T follicular helper cell (primary cell): ENCODE measurements at places on chromosomes 16 and 17.
A peak's percentile ranks its signal among the peaks of the same experiment; 100 is the strongest.

GRCh38 chr17:32664936-32665583 is 178.3 kb downstream of the CDK5R1 start:
- no peak for DNase-seq

DNA sequence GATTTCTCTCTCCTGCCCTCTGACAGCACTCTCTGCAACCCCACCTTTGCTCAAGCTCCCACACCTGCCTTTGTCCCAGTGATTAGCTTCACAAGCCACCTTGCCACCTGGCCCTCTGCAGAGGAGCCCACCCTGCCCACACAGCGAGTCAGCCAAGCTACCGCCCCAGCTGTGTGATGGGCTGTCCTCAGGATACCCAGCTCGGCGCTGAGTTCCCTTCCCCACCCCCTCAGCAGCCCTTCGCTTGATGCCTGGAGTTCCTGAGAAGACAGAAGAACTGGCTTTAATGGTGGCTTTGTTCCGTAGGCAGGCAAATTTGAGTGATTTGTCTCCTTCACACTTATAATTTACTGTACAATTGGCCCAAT is 266.4 kb downstream of the CBLN1 start:
- DNase-seq = no peak

DNA sequence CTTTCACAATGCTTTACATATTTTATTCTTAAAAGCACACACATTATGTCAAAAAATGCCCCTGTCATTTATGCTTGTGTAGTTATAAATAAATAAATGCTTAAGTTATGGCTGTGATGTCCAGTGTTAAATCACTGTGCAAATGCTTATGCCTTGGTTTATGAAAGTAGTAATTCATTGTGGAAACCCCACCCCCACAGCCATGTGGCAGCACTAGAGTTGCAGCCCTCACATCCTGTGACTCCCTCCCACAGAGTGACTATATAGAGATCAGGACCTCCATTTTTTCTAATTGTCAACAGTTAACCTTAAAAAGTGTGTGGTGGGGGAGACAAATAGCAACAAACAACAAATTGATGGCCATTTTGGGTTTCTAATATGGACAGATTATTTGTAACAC is 2.4 kb downstream of the SKAP1 start:
- peak; percentile 41 for DNase-seq

DNA sequence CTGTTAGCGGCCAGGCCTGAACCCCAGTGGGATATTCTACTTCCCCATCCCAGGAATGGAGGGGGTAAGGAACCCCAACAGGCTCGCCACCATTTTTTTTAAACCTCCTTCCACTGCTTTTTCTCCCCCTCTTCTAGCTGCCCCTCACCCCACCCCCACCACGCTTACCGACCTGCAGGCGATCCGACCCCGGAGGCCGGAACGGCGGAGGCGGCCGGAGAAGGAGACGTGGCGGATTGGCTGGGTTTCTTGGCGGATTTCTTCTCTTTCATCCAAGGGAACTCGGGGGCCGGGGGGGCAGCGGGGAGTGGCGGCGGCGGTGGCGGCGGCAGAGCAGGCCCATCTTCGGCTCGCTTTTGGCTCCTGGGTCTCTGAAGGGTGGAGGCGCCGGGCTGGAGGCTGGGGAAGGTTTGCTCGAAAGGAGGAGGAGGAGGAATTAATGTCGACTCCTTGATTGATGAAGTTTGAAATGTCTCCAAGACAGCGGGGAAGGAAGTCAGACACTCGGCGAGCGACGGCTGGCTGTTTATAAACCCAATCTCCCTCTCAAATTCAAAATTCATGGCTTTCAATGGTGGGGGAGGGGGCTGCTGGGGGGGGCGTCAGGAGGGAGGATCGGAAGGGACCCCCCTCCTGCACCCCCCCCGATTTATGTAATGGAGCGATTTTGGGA is 424 bp downstream of the HOXB2 start:
- DNase-seq = peak; percentile 45

DNA sequence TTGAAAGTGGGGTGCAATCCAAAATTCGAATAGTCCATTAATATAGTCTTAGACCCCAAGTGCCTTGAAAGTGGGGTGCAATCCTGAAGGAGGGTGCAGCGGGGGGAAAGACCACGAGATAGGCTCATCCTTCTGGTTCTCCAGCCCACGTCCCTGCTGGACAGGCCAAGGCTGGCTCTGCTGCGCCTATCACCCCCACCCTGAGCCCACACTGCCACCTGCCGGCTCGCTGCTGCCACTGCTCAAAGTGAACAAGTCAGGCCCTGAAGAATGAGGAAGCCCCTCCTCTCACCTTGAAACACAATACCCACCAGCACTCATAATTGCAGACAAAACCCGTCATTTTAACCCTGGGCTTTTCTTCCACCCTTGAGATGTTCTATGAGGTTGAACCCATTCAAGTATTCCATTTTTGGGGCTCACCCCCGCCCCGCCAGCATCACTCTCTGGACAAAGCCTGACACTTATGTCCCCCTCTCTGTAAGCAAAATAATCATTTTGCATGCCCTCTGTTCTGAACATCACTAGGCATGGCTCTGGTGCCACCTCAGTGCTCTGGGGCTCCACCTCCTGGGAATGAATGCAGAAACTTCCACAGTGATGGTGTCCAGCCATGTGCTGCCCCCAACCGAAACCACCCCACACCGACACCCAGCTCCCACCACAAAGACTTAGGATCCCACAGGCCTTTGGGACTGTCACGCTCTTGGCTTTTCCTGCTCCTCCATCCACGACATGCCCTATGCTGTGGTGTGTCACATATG is 56.8 kb downstream of the BEAN1 start:
- DNase-seq = peak; percentile 64

GRCh38 chr17:55452139-55452790 is 30.6 kb upstream of the MMD start:
- no peak for DNase-seq

GRCh38 chr17:66310528-66311148 is 8.2 kb downstream of the PRKCA start:
- no peak for DNase-seq

DNA sequence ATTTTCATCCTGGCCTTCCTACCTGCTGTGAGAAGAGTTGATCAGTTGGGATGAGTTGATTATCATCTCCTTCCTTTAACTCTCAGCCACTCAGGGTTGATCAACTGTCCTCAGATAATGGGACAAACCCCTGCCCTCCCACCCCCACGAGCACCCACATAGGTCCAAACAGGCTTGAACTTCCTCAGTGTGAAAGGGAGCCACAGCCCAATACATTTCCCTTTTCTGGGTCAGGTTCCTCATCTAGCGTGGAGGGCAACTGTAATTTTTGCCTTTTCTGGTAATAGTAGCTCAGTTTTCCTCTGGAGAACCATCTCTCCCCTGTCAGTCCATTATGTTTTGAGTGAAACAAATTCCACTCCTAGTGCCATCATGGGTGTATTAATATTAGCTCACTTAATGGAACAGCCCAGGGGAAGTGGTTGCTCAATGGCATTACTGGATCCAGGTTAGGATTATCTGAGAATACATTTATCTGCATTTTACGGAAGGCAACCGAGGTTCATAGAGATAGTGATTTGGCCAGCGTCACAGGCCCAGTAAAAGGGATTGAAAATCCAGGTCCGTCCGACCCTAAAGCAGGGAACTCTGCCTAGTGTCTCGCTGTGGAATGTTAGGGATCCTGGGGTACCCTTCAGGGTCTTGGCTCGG is 476 bp upstream of the LPCAT2 start:
- DNase-seq = no peak

DNA sequence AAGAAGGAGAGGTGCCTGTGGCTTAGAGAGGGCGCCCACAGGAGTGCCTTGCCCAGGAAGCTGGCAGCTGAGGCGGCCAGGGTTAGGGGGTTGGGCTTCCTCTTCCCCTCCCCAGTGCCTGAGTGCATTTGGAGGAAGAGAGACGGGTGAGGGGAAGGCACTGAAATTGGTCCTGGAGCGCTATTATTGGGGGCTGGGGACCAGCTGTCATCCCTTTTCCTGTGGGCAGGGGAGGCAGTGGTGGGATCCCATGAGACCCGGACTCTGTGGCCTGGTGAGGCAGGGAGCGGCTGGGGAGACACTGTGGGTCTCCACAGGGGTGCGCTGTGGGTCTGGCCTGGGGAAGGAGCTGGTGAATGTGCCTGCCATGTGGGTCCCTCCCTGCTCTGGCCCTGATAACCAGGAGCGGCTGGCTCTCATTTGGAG is 259.7 kb downstream of the SEC14L1 start:
- peak; percentile 66 for DNase-seq

DNA sequence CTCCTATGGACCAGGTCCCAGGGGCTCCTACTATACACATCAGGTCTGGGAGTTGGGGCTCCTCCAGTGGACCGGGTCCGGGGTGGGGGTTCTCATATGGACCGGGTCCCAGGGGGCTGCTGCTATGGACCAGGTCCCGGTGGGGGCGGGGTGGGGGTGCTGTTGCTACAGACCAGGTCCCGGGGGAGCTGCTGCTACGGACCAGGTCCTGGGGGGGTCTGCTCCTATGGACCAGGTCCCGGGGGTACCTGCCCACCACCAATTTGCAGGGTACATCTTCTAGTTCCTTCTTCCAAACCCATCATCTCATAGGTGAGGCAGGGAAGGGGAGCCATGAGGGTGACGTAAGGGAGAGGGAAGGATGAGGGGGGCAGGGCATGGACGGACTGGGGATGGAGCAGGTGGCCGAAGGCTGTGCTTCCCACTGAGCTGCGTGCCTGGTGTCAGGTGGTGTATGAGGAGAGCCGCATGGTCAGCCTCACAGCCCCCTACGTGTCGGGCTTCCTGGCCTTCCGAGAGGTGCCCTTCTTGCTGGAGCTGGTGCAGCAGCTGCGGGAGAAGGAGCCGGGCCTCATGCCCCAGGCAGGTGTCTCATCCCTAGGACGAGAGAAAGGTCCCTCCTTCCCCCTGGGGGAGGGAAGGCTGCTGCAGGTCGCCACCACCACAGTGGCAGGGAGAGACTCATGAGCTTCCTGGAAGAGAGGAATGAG is 6.6 kb downstream of the ENDOV start:
- DNase-seq = no peak

DNA sequence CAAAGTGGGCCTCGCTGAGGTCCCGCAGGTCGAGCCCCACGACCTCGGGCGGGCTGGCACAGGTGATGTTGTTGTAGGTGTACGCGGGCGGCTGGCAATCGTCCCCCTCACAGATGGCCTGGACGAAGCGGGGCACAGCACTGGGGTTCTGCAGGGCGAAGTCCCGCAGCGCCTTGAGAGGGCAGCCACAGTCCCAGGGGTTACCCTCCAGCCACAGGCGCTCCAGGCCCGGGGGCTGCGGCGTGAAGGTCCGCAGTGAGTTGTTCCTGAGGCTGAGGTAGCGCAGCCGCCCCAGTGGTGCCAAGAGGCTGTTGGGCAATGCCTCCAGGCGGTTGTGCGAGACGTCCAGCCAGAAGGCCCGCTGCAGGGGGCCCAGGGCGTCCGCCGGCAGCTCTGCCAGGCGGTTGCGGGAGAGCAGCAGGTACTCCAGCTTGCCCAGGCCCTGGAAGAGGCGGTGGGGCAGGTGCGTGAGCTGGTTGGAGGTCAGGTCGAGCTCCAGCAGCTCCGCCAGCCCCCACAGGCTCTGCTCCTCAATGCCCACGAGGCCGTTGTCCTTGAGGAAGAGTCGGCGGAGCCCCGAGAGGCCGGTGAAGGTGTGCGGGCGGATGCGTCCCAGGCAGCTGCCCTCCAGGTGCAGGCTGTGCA is 2.8 kb downstream of the IGFALS start:
- DNase-seq = no peak

GRCh38 chr17:68356520-68356919 is 65.2 kb downstream of the ARSG start:
- peak; percentile 53 for DNase-seq

DNA sequence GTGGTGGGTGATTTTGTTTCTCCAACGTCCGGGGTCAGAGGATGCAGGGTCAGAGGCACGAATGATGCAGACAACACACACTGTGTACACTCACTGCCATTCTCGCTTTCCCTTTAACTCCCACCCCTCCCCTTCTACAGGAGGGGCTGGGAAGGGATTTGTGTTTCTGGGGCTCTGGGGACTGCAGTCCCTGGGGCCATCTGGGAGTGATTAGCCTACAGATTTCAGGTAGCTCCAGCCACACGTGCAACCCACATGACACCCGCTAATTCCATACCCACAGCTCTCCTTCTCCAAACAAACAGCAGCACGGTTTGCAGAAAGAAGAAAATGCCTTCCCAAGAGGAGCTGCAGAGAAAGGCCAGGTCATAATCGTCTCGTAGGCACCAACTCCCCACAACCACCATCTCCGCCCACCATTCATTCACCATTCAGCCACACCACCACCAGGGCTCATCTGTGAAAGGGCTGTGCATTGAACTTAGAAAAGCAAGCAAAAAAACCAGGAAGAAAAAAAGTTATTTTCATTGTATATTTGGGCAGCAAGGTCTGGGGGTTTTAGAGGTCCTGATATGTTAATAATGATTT is 9.4 kb upstream of the SOX9 start:
- no peak for DNase-seq

- no peak for DNase-seq
These were observed 43.2 kb downstream of the RPH3AL start for GRCh38 chr17:309361-309888.

DNA sequence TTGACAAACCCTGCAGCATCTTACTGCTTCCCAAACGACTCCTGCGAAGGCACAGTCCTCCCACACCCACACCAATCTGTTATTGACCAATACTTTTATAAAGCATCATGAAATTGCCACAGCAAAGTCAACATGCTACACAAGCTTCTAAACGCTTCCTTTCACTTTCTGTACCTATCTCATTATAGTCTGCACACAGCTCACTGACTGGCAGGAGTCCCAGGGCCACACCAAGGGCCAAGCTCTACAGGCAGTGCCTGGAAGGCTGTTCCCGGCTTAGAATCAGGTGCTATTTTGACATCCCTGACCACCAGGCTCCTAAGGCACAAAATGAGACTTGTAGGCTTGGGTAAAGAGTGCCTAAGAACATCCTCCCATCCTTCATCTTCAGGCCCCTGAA is 39.5 kb downstream of the USP7 start:
- DNase-seq = no peak

- no peak for DNase-seq
These were observed 143.7 kb downstream of the ZNF18 start for GRCh38 chr17:11853321-11854151.
